SK-N-DZ (cell line): ENCODE measurements at places on chromosomes 4 and X.

DNA sequence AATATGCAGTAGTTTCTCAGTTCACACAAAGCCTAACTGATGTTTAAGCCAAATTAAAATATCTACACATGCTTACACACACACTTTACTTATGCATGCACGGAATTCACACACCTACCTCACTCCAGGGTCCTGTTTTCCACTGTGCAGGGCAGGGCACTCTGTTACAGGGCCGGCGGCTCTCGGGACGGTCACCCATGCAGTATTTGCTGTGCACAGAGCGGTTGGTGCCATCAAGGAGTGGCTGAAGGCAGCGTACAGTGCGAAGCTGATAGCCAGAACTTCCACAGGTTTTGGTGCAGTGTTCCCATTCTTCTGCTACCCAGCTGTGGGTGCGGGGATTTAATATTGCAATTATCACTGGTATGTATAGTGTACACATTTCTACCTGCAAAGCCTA lies 258.9 kb downstream of the NPFFR2 start:
- no peak for DNase-seq

DNA sequence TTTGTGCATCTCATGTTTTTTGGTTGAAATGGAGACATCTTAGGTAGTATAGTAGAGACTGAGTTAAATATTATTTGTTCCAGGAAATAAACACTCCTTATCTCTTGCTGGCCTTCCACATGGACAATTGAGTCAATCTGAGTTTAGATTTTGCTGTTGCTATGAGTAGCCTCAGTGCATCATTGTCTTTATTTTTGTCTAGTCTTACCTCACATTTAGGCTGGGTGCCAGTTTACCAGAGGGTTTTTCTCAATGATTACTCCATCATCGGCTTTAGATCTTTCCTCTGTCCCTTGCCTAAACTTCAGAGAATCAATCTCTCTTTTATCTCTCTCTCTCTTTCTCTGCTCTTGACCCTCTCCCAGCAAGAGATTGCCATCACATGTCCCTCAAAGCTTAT lies 73.6 kb downstream of the GABRB1 start:
- no peak for DNase-seq

- peak; percentile 36 for DNase-seq
Measured at GRCh38 chr4:4867375-4868039, 8.0 kb downstream of the MSX1 start.

- no peak for DNase-seq
Measured at GRCh38 chrX:11781734-11782370, 23.8 kb downstream of the MSL3 start.

DNA sequence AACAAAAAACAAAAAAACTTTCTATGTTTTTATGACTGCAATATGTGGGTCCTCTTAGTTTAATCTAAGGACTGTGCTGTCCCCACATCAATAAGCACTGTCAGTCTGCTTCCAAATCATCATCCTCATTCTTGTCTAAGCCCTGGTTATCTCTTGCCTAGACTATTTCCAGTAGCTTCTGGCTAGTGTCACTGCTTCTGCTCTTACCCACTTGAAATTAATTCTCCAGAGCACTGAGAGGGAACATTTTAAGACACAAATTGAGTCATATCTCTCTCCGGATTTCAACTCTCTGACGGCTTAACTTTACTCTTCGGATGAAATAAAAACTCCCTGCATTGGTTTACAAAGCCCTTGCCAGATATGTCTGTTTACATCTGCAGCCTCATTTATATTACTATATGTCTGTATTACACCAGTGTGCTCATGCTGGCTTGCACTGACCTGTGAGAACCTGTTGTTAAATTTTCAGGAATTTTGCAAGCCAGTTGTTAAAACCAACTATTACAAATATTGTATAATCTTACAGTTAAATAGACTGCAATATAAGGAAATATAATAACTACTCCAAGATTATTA lies 345.9 kb downstream of the ADGRL3 start:
- DNase-seq, result peak; percentile 58

- DNase-seq, result no peak
Measured at GRCh38 chr4:52588771-52589591, 70.1 kb downstream of the USP46 start.

DNA sequence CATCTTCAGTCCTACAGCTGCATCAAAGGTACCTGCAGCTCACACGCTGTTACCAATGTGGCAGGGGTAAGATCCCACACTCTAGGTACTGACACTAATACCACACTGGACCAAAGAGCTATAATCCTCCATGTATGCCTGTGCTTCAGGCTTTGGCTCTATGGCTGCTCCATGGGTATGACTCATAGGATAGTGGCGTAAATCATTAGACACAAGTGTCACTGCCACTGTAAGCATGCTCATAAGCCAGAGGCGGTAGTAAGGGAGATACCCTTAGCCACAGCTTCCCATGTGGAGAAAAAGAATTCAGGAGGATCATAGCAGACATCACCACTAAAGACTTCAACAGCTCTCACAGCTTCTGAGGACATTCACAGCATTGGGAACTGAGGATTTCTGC lies 287.5 kb downstream of the ACTRT1 start:
- no peak for DNase-seq

GRCh38 chrX:84729809-84730208 lies 227.6 kb upstream of the HDX start:
- peak; percentile 42 for DNase-seq

GRCh38 chr4:187389420-187389819 lies 606.2 kb upstream of the ZFP42 start:
- no peak for DNase-seq

DNA sequence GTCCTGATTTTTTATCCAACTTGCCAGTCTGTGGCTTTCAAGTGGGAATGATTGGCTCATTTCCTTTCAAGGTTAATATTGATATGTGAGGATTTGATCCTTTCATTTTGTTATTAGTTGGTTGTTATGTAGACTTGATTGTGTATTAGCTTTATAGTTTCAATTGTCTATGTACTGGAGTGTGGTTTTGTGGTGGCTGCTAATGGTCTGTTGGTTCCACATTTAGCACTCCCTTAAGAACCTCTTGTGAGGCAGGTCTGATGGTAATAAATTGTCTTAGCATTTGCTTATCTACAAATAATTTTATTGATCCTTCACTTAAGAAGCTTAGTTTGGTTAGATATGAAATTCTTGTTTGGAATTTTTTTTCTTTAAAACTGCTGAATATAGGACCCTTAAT lies 190.6 kb downstream of the CPXCR1 start:
- no peak for DNase-seq

GRCh38 chr4:37392521-37393255 lies 148.1 kb downstream of the NWD2 start:
- no peak for DNase-seq

GRCh38 chr4:23455456-23456158 lies 434.2 kb downstream of the PPARGC1A start:
- DNase-seq, result no peak

DNA sequence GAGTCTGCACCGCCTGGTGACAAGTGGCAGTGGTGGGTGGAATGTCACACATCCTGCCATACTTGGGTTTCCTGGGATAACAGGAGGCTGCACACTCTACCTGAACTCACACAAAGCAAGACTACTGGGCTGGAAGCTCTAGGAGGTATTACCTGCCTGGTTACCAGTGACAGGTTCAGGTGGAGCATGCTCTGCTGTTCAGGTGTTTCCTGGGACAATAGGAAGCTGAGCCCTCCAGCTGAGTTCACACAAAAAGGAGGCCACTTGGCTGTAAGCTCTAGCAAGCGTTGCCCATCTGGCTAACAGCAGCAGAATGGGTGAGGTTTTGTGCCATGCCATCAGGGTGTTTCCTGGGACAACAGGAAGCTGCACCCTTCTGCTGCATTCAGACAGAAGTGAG lies 17.4 kb upstream of the UGT2B7 start:
- no peak for DNase-seq

GRCh38 chr4:37689353-37690095 lies 3.3 kb upstream of the RELL1 start:
- no peak for DNase-seq

GRCh38 chrX:135596495-135596894 lies 76.0 kb downstream of the INTS6L start:
- DNase-seq, result peak; percentile 61

GRCh38 chr4:38141808-38142500 lies 181.8 kb downstream of the PTTG2 start:
- no peak for DNase-seq

DNA sequence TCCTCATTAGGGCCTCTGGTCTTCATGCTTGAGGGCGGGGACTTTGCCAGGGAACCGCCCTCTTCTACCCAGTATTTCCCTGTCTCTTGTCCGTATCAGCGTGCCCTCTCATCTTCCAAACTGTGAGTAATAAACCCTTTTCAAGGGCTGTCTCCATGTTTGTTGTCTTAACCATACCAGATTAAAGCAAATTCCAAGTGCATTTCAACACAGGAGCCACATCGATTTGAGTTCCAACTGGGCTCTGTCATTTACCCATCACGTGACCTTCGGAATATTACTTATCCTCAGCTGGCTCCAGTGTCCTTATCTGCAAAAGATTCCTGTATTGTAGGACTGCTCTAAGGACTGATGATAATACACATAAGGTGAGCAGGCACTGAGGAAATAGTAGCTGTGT lies 6.4 kb upstream of the PHEX start:
- no peak for DNase-seq

GRCh38 chrX:107716816-107717700 lies 58.5 kb downstream of the TSC22D3 start:
- DNase-seq, result peak; percentile 42

DNA sequence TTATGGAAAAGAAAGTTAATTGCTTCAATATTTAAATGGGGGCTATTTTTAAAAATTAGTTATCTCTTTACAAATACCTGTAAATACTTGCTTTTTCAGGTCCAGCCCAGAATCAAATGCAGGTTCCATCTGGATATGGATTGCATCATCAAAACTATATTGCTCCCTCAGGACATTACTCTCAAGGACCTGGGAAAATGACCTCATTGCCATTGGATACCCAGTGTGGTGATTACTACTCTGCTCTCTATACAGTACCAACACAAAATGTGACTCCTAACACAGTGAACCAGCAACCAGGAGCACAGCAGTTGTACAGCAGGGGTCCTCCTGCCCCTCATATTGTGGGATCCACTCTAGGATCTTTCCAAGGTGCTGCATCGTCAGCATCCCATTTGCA lies 29.2 kb downstream of the SEC24B start:
- DNase-seq, result no peak

DNA sequence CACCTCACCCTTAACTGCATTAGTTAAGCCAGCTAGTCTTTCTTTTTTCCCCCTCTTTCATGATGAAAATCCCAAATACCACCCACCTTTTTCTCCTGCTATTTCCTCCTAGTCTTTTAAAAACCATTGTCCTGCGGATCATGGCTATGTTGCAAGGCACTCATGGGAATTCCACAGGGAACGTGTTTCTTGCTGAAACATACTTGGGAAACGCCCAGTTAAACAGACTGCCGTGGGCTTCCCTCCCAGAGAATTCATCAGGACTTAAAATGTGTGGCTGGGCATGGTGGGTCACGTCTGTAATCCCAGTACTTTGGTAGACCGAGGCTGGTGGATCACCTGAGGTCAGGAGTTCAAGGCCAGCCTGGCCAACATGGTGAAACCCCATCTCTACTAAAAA lies 32.2 kb downstream of the XG start:
- DNase-seq, result no peak

- DNase-seq, result no peak
Measured at GRCh38 chrX:8289523-8289922, 118.5 kb upstream of the VCX2 start.

- DNase-seq, result no peak
Measured at GRCh38 chrX:134949271-134949670, 41.5 kb upstream of the SMIM10 start.

GRCh38 chr4:38605753-38606586 lies 58.0 kb upstream of the KLF3 start:
- no peak for DNase-seq
